ENCODE measurements at places on chromosomes 2 and 18.

DNA sequence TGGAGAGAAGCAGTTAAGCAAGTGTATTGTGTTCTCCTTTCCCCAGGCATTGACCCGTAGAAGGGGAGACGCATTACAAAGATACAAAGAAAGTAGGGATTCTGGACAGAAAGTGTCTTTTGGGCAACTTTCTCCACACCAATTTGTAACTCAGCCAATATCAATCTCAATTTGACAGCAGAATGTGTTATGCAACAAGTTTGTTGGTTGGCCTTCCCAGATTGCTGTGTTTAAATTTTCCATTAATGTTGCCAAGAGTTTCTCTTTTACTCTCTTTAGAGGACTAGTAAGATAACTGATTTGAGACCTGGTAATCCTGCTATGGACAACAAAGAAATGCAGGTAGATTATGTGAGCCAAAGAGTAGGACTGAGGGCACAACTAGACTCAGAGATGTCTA lies 279.6 kb downstream of the ZNF804A start:
- no peak for DNase-seq

DNA sequence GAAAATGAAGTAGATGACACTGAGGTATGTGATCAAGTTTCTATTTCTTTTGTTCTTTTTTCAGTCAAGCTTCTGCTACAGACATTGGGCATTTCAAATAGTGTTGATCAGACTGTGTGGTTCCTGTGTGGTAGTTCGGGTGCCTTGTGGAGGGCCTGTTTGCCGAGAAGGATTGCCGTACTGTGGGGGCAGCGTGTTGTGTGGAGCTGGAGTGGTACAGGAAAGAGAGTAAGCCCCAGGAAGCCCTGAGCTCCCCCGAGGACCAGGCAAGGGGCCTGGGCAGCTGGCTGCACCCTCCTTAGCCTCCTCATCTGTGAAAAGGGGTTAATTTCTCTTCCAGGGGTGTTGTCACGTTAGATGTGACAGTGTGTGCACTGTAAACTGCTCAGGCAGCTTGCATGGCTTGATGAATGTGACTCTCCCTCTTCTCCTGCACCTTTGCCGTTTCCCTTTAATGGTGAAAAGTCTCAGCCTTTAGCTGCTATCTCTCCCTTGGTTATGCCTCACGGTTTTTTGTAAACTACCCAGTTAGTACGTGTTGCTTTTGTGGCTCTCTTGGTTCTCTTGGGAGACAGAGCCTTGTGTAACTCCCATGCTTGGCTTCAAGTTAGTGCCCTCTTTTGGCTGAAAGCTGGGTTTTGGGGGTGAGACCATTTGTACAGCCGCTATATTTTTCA lies 19.5 kb downstream of the C2orf74 start:
- DNase-seq, result no peak

DNA sequence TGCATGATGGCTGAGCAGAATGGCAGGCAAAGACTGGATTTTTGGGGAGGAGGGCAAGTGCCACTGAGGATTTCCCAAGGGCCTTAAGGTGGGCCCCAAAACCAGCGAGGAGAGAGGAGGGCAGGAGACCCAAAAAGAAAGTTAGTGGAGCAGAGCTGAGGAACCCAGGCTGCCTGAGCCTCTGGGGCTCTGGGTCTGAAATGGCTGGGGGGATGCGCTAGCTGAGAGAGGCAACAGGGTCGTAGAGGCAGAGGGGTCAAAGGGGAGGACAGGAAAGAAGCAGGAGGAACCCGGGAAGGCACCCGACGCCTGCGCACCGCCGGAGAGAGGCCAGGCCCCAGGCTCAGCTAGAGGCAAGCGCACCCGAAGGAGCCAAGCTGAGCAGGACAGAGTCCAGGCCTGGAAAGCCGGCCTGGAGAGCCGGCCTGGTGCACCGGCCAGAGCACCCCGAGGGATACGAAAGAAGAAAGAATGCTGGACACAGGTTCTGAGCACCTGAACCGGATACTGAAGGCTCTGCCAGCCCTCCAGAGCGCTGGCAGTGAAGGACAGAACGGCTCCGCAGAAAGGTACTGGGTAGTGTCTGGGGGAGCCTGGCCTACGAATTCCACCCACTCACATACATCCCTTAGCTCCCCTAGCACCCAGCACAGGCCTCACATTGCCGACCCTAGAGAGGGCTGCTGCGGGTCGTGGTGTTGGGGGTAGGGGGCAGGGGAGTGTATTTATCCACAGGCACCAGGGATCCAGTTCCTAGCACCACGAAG lies 39.5 kb upstream of the ATP6V1B1 start:
- DNase-seq, result no peak

- DNase-seq, result no peak
Observed at GRCh38 chr2:224040753-224041152, 1.7 kb upstream of the SERPINE2 start.

GRCh38 chr2:137091704-137092103 lies 326.4 kb downstream of the THSD7B start:
- no peak for DNase-seq

GRCh38 chr2:223649554-223650533 lies 47.7 kb upstream of the SCG2 start:
- DNase-seq, result no peak

GRCh38 chr18:77177009-77177408 lies 44.4 kb upstream of the MBP start:
- DNase-seq, result no peak

DNA sequence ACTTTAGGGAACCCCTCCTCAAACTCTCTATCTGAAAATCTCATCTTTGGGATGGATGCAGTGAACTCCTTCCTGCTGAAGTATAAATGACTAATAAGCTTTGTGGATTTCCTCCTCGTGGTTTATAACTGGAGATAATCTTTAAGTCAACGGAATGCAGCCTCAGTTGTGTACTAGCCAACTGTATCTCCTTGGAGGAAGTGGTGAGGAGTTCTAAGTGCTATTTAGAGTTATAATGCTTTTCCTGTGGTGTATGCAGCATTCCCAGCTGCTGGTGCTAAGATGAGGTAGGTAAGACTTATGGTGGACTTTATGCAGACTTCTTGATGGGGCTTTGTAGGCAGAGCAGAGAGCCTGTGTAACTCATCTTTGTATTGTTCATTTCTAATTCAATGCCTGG lies 90.9 kb downstream of the LYPD6B start:
- no peak for DNase-seq

GRCh38 chr2:157245846-157246764 lies 11.4 kb upstream of the GALNT5 start:
- DNase-seq, result no peak

- no peak for DNase-seq
Observed at GRCh38 chr2:138779406-138779780, 797 bp downstream of the NXPH2 start.
